ENCODE measurements at places on chromosomes 3 and 15.

DNA sequence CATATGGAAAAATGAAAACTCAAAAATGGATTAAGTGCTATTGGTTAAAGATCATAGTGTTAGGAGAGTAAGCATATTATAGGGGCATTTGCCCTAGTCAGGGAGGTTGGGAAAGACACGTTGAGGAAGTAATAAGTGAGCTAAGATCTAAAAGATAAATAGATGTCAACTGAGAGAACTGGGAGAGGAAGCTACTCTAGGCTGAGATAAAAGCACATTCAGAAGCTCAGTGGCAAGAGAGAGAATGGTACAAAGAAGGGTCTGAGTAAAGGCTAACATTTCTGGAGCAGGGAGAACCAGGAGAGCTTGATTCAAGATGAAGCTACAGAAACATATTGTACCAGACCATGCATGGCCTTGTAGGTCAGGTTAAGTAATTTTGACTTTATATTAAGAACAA is 63.9 kb downstream of the TRPC1 start:
- no peak for DNase-seq

- no peak for DNase-seq
Measured at GRCh38 chr3:4044619-4045018, 245.4 kb downstream of the LRRN1 start.

DNA sequence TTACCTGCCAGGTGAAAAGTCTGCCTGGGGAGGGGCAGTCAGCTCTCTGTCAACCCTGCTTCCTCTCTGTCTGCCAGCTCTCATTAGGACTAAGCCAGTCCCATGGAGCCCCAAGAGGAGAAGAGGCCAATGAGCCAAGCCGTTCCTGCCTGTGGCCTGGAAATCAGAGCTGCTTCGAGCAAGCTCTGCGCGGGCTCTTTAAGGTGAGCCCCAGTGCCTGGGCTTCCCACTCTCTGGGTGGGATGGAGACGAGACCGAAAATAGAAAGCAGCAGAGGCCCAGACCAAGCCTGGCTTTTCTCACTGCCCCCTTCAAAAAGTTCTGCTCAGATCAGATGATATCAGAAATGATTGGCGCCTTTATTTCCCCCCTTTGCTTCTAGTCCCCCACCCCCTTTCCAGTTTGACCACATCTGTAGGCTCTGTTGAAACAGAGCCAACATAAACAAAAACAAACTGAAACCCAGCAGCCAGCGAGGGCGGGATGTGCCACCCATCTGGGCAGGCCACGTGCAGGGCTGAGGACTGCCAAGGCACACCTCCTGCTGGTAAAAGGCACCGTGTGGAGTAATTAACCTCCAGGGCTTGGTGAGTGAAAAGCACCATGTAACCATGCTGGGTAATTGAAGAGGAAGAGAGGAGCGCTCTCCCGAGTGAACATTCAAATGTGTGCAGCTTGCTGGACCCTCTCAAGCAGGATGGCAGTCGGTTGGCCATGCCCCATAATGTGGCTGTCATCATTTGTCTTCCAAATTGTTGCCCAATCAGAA is 471.0 kb upstream of the PROK2 start:
- peak; percentile 26 for DNase-seq

- no peak for DNase-seq
Measured at GRCh38 chr3:159761848-159762635, 226.6 kb upstream of the IL12A start.

- no peak for DNase-seq
Measured at GRCh38 chr15:59738676-59739075, 49.6 kb upstream of the BNIP2 start.

- no peak for DNase-seq
Measured at GRCh38 chr15:40253167-40253790, 14.4 kb downstream of the PAK6 start.

DNA sequence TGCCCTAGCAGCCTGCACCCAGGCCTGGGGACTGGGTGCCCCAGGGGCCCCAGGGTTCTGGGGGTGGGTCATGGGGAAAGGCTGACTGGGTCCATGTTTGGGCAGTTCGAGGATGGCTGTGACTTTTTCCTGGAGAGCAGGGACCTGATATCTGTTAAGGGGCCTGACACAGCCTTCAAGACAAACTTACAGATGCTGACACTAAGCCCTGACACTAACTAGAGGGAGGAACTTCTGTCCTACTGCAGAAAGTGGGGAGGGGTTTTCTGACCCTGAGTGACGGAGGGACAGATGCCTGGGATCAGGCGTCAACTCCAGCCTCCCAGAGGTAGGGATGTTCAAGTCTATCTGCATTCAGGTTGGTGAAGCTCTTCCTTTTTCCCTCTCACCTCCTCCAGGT is 45.0 kb upstream of the SLC6A11 start:
- DNase-seq = no peak

GRCh38 chr3:38837358-38837757 is 21.3 kb upstream of the SCN10A start:
- no peak for DNase-seq

DNA sequence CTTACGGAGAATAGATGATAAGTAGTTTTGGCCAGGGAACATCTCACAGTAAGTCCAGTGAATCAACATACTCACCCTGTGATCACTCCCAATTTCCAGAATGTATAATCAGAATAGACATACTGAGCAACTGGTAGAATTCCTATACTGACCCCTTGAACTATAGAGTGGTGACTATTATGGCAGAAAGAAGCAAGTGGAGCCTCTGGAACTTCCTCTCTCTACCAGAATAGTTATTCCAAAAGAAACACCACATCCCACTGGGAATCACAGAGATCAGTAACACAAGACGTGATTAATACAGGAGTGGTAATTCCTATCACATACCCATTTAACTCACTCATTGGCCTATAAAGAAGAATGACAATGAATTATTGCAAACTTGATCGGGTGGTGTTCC is 50.1 kb upstream of the TRIM42 start:
- DNase-seq = no peak

DNA sequence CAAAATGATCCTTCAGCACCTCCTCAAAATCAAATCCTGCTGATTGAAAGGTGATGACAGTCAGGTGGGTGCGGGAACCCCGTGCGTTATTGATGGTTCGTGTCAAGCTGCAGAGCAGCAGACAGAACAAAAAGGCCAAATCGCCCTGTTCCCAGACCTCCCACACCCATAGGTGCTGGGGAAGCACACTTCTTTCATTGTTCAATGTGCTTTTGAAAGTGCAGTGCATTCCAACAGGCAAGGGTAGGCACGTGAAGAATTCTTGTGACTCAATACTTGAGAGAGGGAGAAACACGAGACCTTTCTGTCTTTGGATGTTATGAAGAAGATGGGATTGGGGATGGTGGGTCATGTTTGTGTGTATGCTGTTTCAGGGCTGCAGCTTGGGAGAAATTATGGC is 514.0 kb downstream of the MCTP2 start:
- no peak for DNase-seq

GRCh38 chr3:177624528-177625495 is 427.5 kb upstream of the TBL1XR1 start:
- peak; percentile 52 for DNase-seq
